GOT3 (cell line): ENCODE measurements at places on chromosomes 7 and 10.

GRCh38 chr7:108328174-108328651, 128.0 kb downstream of the NRCAM start:
- DNase-seq, result no peak

- DNase-seq, result no peak
Measured at GRCh38 chr10:8830876-8831275, 776.4 kb downstream of the GATA3 start.

- no peak for DNase-seq
Measured at GRCh38 chr7:39720586-39720985, 97.2 kb downstream of the RALA start.

- no peak for DNase-seq
Measured at GRCh38 chr7:29090836-29091601, 55.3 kb downstream of the CPVL start.
